ENCODE measurements at places on chromosomes 4 and X.

DNA sequence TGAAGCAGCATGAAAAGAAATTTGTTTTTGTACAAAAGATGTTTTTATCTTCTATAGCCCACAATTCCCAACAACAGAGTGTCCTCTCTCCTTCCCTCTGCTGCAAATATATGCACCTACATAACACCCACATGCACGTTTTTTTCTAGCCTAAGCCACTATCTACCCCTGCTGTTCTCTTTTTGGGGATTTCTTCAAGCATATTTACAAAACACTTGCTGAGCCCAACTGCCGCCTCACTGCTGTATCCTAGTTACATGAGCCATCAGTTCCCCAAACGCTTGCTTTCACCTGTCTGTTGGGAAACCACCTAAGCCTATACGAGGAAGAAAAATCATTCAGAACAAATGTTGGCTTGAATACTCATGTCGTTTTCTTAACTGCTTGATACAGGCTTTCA lies 127.2 kb downstream of the CHRNA9 start:
- DNase-seq, result no peak

GRCh38 chr4:126552321-126552720 lies 1080.4 kb upstream of the INTU start:
- no peak for DNase-seq

- peak; percentile 59 for DNase-seq
Measured at GRCh38 chr4:155745984-155746383, 12.8 kb upstream of the GUCY1B1 start.

DNA sequence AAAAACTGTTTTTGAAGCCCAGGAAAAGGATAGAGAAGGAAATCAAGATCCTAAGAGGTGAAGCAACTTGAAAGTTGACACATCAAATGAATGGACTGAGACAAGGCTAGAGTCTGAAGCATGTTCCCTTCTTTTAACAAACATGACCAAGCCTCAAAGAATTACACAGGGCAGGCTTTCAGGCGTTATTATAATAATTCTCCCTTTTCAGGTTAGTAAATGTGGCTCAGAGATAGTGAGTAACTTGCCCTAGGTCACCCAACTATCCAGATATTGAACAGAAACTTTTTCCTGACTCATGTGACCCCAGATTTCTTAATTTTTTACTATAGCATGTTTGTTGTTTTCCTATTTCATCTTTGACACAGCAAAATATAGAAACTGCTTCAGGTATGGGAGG lies 91.7 kb downstream of the PPP1R2C start:
- no peak for DNase-seq

GRCh38 chr4:82043081-82043808 lies 330.5 kb downstream of the HNRNPD start:
- no peak for DNase-seq

- DNase-seq, result peak; percentile 45
Measured at GRCh38 chr4:20015636-20016224, 236.0 kb upstream of the SLIT2 start.

DNA sequence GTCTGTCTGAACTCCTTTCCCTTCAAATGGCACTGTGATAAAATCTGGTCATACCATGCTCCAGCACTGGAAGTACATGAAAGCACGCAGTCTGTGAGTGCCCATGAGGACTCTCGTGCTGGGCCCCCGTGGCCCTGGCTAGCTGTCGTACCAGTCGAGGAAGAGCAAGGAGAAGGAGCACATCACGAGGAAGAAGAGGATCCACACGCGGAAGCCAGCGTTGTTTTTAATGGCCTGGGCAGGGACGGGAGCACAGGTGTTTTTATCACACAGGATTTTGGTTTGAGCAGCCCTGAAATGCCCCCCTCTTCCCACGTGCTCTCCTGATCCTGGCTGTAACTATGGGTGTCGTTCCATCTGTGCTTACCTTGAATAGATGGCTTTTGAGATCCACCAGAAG lies 33.0 kb downstream of the NSG1 start:
- DNase-seq, result no peak

DNA sequence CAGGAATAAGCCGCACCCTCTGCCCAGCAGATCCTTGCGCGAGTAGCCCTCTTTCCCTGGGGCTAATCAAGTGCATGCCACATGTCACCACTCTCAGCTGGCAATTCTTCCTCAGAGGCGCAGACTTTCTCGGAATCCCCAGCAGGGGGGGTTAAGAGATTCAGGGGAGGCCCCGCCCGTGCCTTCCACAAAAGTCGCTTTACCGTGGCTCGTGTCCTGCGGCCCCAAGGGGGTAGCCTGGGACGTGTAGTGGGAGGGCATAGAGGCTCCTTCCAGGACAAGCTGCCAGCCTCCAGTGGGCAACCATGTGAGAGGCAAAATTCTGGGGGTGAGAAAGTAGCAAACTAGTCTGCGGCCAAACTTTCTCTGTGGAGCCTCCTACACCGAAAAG lies 652 bp downstream of the SRPX start:
- peak; percentile 58 for DNase-seq

DNA sequence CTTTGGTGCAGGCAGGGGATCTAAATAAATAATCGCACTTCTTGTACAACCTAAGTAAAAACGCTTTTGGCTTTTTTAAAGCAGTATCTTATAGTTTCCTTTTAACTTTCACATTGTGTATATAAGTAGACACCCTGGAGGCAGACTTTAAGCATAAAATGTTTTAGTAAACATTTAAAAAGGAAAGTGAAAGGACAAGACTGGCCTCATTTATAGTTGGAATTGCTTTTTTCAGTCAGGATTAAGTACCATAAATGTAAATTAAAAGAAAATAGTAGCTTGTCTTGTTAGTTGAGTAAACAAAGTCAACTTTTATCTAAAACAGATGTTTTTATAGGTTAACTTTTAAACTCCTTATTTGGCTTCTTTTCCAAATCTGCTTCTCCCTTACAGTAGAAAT lies 39.7 kb downstream of the PTPN13 start:
- no peak for DNase-seq

GRCh38 chrX:31909850-31910572 lies 838.2 kb upstream of the FTHL17 start:
- DNase-seq, result no peak

DNA sequence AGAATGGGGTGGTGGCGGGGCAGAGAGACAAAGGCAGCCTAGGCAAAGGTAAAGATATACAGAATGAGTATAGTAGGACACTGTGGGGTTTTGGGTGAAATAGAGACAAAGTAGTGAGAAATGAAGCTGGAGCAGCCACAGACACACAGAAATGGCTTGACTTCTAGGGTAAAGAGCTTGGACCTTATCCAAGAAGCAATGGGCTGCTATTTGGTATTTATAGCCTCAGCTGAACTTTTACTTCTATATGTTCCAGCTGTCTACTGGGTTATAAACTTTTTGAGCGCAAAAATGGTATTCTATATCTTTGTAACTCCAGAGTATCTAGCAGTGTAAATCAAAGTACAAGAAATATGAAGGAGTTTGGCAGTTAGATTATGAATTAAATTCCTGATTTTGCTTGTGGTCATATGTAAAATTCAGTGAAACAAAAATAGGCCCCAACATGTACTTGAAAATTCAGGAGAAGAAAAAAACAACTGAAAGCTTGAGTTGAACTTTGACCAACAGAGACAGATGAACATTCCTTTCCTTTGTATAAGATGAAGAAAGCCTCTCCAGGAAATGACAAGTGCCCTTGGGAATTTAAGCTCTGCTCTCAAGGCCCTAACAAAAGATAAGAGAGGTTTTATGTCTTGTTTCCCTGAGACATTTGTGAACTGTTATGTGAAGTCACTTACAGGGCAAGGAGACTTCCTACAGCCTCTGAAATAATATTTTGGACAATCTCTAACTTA lies 354.1 kb downstream of the CHIC1 start:
- DNase-seq, result peak; percentile 91

DNA sequence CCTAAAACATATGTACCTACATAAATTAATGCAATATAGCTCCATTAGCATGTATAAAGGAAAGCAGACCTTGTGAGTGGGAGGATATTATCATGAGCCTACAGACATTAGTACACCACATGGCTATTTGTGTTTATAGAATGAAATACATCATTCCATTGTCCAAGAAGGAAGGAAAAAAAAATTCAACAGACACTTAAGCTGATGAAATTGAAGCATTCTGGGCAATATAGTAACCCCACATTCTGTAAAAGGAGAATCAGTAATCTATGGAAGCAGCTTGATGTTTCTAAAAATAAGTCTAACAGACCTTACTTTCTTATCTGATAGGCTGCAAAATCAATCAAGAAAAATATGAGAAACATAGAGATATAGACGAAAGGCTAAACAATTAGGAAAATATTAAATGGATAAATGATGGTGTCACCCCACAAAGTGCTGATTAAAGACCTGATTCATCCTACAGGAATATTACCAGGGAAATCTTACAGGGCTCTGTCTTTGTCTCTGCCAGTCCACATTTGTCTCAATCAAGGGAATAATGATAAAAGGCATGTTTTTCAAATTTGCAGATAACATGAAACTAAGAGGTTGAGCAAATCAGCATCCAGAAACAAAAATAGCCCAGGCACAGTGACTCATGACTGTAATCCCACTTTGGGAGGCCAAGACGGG lies 76.8 kb downstream of the COMMD8 start:
- no peak for DNase-seq

DNA sequence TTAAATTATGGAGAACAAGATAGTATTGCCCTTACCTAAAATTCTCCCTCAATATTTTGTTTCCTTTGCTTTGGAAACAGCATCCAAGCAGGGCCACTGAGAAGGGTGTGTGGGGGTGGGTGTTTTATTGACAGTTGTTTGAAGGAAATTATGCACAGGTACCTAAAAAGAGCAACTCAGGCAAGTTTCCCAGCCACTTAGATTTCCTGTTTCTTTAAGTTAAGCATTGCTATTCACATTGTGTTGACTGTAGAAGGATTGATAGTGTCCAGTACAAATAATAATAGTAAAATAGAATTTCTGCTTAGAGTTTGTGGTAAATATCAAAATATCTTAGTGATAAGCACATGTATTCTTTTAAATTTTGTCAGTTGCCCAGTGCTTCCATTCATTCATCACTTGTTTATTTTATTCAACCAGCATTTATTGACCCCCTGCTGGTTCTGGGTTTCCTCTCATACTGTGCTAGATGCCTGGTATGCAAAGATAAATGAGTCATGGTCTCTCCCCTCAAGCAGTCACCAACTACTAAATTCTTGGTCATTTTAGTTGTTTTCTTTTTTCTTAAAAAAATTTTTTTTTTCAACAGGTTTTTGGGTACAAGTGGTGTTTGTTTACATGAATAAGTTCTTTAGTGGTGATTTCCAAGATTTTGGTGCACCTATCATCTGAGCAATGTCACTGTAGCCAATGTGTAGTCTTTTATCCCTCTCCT lies 50.0 kb downstream of the GALNT7 start:
- DNase-seq, result peak; percentile 90

DNA sequence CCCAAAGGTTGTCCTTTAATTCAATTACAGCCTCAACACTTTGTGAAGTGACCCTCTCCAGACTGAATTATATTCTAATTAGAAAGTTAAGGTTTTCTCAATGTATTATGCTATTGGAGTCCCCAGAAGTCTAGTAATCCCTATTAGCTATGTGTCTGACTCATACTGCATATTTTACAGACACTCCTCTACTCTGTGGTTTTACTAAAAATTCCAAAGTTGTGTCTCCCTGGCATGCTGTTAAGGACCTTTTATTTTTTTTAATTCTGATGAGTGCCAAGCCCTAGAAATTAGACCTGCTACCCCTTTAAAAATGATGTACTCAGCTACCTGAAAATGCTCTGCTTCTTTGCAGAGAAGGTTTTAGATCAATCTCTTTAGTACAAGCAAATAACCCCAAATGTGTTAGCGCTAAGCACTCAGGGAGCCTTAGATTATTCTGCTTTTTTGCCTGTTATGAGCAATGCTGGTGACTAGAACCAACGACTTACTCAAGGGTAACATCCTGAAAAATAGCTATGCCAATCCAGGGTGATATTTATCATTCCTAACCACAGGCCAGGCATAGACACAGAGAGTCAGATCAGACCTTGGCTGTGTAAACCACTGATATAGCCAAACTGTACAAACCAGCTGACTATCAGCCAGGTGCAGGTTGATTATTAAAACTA lies 26.1 kb upstream of the CXCL13 start:
- DNase-seq, result peak; percentile 92

DNA sequence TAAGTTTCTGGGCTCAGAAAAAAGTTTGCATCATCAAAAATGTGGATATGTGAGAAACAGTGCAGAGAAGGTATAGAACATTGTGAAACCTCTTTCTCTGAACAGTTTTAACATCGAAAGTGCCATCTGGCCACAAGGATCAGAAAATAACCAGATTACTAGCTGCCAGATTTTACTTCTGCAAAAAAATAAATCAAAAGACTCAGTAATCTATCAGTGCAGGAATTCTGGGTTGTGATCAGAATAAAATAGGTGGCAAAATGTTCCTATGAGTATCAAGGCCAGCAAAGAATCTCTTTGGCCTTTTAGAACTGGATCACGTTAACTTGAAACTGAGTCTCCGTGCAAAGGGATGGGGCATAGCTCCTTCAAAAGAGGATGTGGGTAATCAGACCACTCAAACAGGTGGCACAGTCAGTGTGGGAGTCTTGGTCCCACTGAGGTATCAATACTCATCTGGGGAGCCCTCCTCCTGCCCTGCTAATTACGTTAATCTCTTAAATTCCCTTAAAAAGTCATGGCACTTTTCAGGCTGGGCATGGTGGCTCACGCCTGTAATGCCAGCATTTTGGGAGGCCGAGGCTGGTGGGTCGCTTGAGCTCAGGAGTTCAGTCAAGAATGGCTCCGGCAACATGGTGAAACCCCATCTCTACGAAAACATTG lies 26.7 kb upstream of the RBM47 start:
- peak; percentile 15 for DNase-seq

- DNase-seq, result no peak
Measured at GRCh38 chr4:101411926-101412325, 64.6 kb upstream of the PPP3CA start.

DNA sequence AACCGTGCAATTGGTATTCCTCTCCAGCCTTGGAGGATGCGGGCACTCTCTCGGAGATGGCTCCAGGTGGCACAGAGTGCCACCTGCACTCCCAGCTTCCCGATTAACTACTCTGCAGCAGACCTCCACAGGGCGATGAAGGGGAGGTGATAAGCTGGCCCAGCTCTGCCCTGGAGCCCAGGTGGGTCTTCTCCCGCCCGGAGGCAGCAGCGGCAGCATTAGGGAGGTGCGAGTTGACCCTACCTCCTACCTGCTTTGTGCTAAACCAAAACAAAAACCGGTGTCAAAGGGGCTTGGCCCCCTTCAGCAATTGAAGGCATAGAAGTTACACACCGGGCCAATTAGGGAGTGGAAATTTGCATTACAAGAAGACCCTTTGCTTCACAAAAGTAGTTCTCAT lies 137.4 kb upstream of the MAMLD1 start:
- no peak for DNase-seq

GRCh38 chr4:155552180-155552579 lies 114.5 kb upstream of the GUCY1A1 start:
- DNase-seq, result peak; percentile 40

DNA sequence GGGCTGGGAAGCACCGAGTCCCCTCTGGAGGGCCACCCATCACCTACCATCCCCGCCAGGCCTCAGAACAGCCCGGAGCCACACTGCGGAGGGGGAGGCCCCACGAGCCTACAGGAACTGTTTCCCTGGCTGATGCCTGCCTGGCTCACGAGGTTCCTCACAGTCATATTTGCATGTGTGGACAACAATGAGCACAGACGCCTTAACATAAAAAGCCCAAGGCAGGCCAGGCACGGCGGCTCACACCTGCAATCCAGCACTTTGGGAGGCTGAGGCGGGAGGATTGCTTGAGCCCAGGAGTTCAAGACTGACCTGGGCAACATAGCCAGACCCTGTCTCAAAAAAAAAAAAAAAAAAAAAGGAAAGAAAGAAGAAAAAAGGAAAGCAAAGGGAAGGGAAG lies 125.9 kb downstream of the FAM53A start:
- DNase-seq, result no peak
